DMS79 treated with DMSO at 0.1 percent for 48 hours (cell line): ENCODE measurements at places on chromosomes 5 and 9.

DNA sequence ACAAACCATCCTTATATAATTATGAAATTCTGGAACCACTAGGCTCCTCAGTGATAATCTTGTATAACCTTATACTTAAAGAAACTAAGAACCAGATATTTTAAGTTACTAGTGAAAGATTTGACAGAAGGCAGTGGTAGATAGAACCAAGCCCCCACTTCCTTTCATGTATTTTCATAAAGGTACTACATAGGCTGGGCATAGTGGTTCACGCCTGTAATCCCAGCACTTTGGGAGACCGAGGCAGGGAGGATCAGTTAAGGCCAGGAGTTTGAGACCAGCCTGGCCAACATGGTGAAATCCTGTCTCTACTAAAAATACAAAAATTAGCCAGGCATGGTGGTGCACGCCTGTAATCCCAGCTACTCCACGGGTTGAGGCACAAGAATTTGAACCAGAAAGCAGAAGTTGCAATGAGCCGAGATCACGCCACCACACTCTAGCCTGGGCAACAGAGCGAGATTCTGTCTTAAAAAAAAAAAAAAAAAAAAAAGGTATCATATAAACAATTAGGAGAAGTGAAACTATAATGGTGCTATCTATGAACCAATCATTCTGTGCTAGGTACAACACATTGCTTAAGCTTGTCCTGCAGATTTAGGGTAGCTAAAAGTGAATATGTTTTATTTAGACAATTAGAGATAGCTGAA lies 27.9 kb upstream of the DTWD2 start:
- DNase-seq = no peak

- DNase-seq = no peak
Measured at GRCh38 chr5:3336666-3337065, 259.0 kb upstream of the IRX1 start.

DNA sequence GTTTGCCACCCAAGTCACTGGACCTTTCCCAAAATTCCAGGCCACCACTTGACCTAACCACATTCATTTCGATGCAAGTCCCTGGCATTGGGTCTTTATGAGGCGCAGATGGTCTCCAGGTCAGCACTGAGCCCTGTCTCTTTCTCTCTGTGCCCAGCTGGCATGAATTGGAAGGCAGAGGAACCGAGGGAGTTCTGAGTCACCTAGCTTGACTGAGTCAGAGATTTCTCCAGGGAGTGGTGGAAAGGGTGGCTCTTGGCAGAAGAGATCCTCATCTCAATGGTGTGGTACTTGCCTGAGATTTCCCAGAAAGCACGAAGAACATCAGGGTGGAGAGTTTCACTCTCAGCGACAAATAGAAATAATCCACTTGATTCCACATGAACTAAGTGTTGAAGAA lies 43.8 kb downstream of the WDR36 start:
- no peak for DNase-seq

GRCh38 chr9:105842023-105842644 lies 147.8 kb downstream of the TMEM38B start:
- DNase-seq = no peak

- DNase-seq = peak; percentile 57
Measured at GRCh38 chr5:175452166-175452565, 8.2 kb upstream of the DRD1 start.

GRCh38 chr5:145931718-145932117 lies 4.7 kb upstream of the SH3RF2 start:
- DNase-seq = no peak

- no peak for DNase-seq
Measured at GRCh38 chr9:101629636-101630035, 34.9 kb upstream of the PPP3R2 start.

GRCh38 chr5:8341406-8341805 lies 472.5 kb downstream of the MTRR start:
- no peak for DNase-seq

DNA sequence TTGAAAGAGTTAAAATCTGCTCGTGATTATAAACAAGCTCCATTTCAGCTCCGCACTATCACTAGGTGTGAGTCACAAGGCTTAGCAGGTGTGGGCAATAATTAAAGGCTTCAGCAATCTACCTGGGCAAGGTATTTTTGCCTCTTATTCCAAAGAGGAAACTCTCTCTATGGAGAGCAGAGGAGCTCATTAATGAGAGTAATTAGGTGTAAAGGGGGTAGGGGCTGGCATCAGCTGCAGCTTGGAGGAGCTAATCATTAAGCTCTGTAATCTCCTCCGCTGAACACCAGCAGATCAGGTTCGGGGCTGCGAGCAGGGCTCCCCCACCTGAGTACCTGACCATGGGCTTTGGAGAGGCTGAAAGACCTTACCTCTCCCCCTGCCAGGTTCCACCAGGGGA lies 129.2 kb downstream of the CRB2 start:
- DNase-seq = no peak

DNA sequence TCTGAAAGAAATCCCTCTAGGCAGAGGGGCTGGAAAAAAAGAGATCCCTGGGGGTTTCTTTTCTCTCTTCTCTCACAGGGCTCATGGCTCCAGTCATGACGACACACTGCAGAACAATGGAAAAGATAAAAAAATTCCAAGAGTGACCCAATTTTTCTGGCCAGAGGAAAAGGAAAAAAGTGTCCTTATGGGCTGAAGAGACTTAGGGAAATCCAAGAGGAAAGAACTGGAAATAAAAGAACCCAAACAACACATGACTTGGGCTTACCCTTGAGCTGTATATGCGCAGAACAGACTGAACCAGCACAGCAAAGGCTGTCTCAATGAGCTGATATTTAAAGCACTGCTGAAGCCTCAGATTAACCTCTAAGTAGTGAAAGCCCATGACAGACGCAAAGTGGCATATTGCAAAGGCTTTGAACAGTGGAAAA lies 102.4 kb downstream of the SMIM23 start:
- DNase-seq = no peak

GRCh38 chr9:71302776-71303175 lies 181.4 kb upstream of the TRPM3 start:
- DNase-seq = no peak

GRCh38 chr9:134456756-134457305 lies 130.6 kb downstream of the RXRA start:
- DNase-seq = no peak

GRCh38 chr9:132415181-132415580 lies 5.2 kb downstream of the CFAP77 start:
- no peak for DNase-seq

DNA sequence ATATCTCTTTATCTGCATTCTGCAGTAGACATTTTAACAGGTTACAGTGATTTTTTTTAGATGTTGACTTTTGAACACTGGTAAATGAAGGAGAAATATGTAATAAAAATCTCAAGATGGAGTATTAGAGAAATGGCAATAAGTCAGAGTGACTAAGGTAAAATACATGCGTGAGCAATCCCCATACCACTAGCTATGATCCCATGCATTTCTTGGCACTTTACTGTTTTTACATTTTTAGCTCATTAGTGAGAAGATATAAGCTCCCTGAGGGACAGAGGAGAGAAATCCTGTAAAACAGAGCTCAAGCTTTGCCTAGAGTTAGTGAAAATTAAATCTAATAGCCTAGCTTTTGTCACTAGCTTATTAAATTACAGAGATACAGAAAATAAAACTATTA lies 181.9 kb upstream of the TRPM3 start:
- DNase-seq = no peak

DNA sequence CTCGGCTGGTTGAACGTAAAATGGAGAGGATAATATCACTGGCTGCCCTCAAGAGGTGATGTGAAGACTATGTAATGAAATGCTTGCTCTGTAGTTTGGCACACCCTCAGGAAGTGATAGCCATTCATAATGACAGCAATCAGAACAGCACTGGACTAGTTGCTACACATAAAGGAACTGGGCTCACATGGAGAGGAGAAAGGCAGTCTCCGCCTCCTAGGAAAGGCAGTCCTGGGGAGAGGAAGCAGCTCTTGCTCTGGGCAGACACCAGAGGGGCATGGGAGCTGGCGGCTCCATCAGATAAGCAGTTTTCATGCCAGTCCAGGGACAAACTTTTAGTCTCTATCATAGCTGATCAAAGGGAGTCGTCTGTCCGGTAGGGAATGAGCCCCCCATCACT lies 46.9 kb downstream of the ARHGEF37 start:
- no peak for DNase-seq

DNA sequence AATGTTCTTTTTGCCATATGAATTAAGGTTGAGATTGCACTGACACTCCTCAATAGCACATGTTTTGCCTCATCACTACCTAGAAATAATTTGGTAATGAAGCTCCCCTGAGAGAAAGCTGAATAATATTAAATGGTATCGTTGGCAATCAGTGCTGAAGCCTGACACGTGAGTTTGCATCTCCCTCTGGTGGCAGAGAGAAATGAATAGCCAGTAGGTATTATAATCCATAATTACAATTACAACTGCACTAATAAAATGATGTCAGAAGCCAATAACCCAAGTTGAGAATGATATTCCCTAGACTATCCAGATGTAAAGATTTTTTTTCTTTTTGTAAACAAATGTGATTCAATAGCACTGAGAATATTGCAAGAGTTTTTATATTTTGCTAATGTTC lies 700.3 kb downstream of the PTPRD start:
- peak; percentile 23 for DNase-seq

DNA sequence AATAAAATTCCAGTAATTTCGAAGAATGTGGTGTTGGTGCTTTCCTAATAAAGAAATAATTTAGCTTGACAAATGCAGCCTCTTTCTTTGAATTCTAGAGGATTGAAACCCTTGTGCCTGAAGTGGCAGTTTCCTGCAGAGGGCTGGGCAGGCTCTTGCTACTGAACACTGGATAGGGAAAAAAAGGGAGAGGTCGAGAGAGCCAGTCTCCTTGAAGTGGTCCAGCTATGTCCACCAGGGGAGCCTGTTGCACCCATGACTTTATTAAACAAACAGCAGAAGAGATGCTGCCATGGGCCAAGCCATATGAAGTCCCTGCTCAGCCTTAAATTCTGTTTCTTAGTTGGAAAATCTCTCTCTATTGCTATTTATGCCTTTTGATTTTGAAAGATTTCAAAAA lies 178.4 kb downstream of the SMARCA2 start:
- no peak for DNase-seq

GRCh38 chr5:175657593-175658271 lies at the start of gene HRH2:
Gene HRH2 (plus strand): TSS chr5:175658071. CDS start chr5:175683234, 25,163 bp downstream.
- DNase-seq = peak; percentile 43

GRCh38 chr5:159149085-159149484 lies 49.4 kb upstream of the EBF1 start:
- DNase-seq = no peak

GRCh38 chr5:157730900-157731271 lies 334 bp upstream of the THG1L start:
- DNase-seq = no peak

GRCh38 chr5:10520706-10521105 lies 43.2 kb upstream of the ANKRD33B start:
- no peak for DNase-seq

GRCh38 chr9:112285056-112285455 lies 48.4 kb downstream of the PTBP3 start:
- no peak for DNase-seq

DNA sequence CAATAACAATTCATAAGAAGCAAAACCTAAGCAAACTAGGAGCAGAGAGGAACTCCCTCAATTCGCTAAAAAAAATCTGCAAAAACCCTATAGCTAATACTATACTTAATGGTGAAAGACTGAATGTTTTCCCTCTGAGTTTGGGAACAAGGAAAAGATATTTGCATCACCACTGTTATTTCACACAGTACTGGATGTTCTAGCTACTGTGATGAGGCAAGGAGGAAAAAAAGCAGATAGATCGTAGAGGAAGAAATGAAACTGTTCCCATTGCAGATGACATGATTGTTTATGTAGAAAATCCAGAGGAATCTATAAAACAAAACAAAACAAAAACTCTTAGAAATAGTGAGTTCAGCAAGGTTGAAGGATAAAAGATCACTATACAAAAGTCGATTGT lies 116.7 kb downstream of the PHF2 start:
- no peak for DNase-seq

- DNase-seq = peak; percentile 81
Measured at GRCh38 chr9:96376891-96377874, 6.3 kb downstream of the SLC35D2 start.

- DNase-seq = no peak
Measured at GRCh38 chr9:93949694-93950449, 5.3 kb downstream of the BARX1 start.

- DNase-seq = no peak
Measured at GRCh38 chr9:78622126-78622525, 325.2 kb downstream of the PSAT1 start.

DNA sequence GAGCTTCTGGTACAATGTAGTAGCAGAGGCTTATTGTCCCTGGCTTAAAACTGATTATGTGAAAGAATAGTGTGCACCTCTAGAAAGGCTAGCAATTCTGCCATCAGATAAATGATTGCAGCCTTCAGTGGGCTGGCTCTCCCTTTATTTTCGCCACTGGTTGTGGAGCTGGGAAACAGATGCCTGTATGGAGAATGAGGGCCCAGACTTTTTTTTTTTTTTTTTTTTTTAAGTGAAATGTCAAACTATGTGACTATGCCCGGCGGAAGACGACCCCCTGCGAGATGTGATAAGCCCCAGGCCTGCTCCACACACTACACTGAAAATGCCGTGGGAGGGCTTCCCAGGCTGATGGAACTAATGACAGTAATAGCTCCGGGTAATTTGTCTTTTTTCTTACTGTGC lies 28.7 kb downstream of the ISL1 start:
- DNase-seq = no peak

DNA sequence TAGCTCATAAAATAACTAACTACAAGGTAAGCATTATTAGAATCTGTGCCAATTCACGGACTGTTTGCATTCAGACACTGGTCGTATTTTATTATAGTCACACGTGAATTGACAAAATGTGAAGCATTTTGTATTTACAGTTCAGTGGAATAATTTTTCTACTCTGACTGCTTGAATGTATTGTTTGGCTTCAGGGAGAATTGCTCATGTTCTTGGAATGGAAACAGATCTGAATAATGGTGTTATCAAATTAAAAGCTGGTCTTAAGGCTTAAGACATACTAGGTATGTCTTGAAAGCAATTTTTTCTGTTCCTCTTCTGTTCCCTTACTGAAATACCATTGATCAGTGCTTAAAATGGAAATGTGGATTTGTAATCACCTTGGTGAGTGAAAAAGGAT lies 543.7 kb upstream of the TLE4 start:
- peak; percentile 16 for DNase-seq

DNA sequence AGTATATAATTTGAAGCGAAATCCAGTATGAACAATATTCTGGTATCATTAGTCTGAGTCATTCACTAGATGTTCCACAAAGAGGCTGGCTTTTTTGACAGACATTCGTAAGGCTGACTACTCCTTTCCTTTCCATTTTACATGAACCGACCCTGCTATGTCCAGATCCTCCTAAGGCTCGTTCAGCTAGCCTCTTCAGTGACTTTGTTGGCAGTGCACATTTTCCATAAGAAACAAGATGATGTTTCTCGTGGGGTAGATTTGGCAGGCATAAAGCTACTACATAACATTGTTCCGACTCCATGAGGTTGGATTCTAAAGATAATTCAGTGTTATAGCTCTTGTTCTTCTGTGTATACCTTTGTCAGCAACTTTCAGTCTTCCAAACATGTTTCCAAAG lies 49.0 kb downstream of the ZNF462 start:
- no peak for DNase-seq
